ENCODE measurements at places on chromosomes 11 and 22. TPM values are rescaled to one million over a fixed set of nuclear protein-coding genes. Genes with fewer than 3 reads are reported as not detected.

DNA sequence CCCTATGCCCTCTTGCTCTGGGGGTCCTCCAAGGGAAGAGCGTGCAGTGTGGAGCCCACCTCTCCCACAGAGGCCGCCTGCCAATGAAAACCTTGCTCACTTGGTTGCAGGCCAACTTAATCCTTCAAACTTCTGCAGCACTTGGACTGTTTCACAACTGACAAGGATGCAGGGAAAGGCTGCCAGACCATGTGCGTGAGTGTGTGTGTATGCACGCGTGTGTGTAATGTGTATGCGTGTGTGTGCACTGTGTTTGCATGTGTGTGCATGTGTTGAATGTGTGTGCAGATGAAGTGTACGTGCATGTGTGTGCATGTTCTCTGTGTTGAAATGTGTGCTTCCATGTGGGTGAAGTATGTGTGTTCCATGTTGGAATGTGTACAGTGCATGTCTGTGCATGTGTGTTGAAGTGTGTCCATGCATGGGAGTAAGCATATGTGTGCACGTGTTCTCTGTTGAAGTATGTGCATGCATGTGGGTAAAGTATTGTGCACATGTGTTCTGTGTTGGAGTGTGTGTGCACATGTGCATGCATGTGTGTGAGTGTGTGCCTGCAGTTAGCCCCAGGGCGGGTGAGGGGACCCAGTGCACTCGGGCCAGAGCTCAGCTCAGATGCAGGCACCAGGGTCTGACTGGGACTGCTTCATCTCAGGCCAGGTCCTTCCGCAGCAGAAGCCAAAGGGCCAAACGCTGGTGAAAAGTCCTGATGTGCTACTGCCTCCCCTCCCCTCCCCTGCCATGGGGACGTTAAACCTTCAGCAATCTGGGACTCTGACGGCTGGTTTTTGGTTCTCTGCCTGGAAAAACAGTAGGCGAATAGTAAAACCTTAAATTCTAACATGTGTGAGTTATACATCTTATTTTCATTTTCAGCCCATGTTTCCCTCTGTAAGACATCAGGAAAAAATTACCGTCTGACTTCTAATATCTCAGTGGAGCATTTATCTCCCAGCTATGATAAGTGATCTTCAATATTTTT, 72.0 kb downstream of the FLI1 start:
- no peak for DNase-seq

- no peak for DNase-seq
Observed at GRCh38 chr22:40108396-40108795, 69.3 kb upstream of the TNRC6B start.

- no peak for DNase-seq
Observed at GRCh38 chr22:39526736-39527171, 5.8 kb downstream of the RPS19BP1 start.

DNA sequence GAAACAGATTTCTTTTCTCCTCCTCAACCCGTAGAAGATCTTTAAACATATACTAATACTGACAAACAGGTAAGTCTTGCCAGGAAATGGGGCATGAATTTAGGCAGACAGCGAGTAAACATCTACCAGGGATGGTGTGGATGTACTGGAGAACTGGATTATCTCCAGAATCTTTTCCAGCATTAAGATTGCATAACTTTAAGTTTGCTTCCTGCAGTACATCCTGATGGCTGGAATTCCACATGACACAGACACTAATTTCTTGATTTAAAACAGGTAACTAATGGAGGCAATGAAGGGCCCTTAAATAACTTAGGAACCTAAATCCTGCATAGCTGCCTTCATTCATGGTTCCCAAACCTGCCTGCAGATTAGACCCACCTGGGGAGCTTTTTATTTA, 40.7 kb downstream of the JHY start:
- no peak for DNase-seq

GRCh38 chr22:29531419-29531818, 22.1 kb downstream of the THOC5 start:
- DNase-seq: no peak

- no peak for DNase-seq
Observed at GRCh38 chr11:10329935-10330334, 25.1 kb downstream of the ADM start.

- DNase-seq: peak; percentile 40
Observed at GRCh38 chr11:57499413-57499982, 16.0 kb downstream of the SLC43A1 start.

GRCh38 chr11:95301474-95301873, 70.5 kb upstream of the SESN3 start:
- no peak for DNase-seq

- peak; percentile 16 for DNase-seq
Observed at GRCh38 chr11:124717786-124718651, 21.7 kb upstream of the NRGN start.

DNA sequence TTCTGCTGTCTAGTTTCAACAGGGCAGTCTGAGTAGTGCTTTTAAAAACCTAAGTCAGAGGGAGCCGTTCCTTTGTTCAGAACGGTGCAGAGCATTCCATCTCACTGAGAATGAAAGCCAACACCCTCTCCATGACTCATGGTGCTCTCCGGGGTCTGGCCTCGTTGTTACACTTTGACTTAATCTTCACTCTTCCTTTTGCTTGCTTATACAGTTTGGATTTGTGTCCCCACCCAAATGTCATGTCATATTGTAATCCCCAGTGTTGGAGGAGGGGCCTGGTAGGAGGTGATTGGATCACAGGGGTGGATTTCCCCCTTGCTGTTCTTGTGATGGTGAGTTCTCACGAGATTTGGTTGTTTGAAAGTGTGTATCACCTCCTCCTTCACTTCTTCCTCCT, 292.2 kb downstream of the ST3GAL4 start:
- DNase-seq: no peak

- no peak for DNase-seq
Observed at GRCh38 chr11:72146625-72147024, 11.1 kb downstream of the FOLR3 start.

DNA sequence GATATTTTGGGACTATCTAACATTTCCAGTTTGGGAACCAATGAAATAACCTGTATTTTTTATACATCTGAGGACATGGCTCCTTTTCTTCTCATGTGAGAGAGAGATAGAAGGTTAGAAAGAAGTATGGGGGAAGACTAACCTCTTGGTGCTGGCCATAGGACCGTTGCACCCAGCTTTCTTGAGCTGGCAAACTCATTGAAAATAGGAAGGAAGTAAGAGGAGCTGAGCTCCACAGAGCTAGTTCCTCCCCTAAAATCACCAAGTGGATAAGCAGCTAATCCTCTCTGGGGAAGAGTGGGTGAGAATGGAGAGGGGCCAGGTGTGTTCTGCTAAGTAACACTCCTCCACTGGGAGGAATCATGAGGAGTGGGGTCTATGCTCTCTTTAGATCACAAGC, 387.4 kb upstream of the CADM1 start:
- no peak for DNase-seq

DNA sequence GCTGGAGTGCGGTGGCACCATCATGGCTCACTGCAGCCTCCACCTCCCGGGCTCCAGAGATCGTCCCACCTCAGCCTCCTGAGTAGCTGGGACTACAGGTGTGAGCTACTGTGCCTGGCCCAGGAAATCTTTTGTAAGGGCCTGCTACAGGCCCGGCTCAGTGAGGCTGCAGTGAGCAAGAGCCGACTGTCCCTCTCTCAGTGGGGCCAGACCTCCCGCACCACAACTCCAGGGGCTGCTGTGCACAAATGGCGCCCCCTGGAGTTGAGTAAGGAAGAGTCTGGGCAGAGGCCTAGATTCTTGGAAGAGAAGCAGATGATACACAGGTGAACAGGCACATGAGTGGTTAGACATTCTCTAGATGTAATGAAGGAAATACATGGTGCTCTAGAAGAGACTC, 7.0 kb downstream of the SERHL2 start:
- DNase-seq: peak; percentile 33

- no peak for DNase-seq
Observed at GRCh38 chr22:46815896-46816731, 53.7 kb downstream of the TBC1D22A start.

Gene KCNQ1OT1
- 0.19 TPM for total RNA-seq

Gene SYT12
- not detected for total RNA-seq

Gene PRRG4
- total RNA-seq: 0.25 TPM

Gene APOA5
- not detected for total RNA-seq

Gene TRPM5
- total RNA-seq: not detected

Data from activated CD4-positive, alpha-beta T cell treated with anti-CD3 and anti-CD28 coated beads, Interleukin-2, amount 10 ng/mL, durations not matched to agents 7 days and 5 days (primary cell).